ENCODE measurements at places on chromosomes 3 and 15. TPM values are rescaled to one million over a fixed set of nuclear protein-coding genes. Genes with fewer than 3 reads are reported as not detected.

Gene ST3GAL6
- total RNA-seq, result not detected

Gene PRSS50
- total RNA-seq, result not detected

Gene HIGD2B
- total RNA-seq, result 0.55 TPM

Gene MINAR1
- total RNA-seq, result 0.42 TPM

Gene TICRR
- 0.69 TPM for total RNA-seq

DNA sequence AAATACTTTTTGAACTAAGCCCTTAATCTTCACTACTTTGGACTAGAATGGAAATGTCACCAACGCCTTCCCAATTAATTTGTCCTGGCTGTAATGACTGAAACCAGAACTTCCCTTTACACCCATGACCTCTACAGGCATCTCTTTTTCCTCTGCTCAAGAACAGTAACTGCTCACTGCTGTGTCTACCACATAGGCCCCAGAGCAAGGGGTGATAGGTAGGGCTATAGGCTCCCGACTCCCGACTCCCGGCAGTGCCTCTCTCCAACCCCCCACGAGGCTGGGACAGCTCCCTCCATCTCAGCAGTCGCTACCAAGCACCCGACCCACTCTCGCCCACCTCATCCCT is 384 bp upstream of the LEKR1 start:
- no peak for DNase-seq

GRCh38 chr3:124126436-124127023 is 134.6 kb upstream of the ROPN1 start:
- DNase-seq, result no peak

DNA sequence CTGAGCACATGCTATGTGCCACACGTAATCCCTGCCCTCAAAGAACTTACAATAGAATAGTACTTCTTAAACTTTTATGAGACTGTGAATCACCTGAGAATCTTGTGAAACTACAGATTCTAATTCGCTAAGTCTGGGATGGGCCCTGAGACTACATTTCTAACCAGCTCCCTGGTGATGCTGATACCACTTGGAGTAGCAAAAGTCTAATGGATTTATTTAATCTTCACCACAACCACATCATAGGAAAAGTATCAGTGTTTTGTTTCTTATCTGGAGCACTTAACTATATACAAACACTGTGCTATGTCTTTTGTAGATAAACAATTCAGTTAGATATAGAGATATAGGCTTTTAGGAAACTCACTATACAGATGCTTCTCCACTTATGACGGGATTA is 23.8 kb upstream of the TCF12 start:
- no peak for DNase-seq

GRCh38 chr15:41821831-41822230 is 6.1 kb upstream of the JMJD7 start:
- no peak for DNase-seq

DNA sequence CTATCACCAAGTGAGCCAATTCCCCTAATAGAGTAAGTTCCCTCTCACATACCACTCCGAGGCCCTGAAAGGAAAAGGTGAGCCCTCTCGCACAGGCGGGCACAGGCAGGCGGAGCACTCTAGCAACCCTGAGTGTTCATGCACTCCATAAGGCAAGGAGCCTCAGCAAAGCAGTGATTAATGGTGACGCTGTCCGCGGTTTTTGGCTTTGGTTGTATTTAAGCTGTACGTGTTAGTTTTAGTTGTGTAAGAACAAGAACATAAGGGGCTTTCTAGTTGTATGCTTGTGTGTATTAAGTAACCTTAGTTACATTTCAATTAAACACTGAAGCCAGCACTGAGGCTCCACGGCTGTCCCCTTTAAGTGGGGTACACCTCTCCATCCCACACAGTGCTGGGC is 33.1 kb downstream of the KLHL25 start:
- DNase-seq, result no peak

DNA sequence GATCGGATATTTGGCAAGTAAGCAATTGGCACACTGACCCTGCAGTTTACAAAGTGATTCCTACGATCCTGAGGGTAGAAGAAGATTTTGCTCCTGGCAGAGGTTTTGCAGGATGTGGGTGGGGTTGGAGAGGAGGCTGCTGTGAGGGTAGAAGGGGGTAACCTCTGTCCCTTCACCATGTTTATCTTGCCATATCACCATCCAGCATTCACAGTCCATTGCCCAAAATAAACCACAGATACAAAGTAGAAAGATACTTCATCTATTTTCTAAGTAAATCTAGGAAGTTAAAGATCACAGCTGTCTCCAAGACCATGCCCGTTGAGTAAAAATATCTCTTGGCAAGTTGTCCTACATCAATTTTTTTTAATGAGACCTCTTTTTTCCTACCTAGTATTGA is 51.6 kb downstream of the LIPC start:
- DNase-seq, result no peak

DNA sequence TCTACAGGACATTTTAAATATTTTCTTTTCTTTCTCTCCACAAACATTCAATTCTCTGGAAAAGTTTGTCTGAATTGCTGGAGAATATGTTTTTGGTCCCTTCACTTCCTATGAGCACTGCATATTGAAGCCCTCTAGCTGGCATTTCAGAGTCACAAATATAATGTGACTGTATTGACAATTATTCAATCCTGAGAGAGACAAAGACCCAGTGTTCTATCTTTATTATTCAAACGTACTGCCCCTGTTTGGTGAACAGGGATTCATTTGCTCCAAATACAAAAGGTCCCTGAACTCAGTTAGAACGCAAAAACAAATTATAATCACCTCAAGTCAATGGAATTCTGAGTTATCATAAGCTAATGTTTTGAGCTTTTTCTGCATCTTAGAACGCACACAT is 173.1 kb upstream of the CDIN1 start:
- DNase-seq, result no peak

DNA sequence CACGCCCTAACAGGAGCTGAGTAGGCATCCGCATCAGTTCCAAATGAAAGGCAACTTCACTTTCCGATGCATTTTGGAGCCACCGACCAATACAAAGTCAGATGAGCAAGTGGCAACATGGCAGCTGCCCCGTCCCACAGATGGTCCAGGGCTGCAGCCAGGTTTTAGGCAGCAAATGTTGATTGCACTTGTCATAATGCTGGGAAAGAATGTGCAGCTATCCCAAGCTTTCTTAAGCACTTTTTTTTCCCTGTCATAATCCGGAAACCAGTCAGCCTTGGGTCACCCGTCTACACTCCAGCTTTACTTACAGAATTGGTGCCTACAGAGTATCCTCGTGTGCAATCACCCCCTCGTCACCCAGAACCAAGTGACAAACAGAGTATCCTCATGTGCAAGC is 147.7 kb downstream of the CHSY1 start:
- DNase-seq, result no peak

DNA sequence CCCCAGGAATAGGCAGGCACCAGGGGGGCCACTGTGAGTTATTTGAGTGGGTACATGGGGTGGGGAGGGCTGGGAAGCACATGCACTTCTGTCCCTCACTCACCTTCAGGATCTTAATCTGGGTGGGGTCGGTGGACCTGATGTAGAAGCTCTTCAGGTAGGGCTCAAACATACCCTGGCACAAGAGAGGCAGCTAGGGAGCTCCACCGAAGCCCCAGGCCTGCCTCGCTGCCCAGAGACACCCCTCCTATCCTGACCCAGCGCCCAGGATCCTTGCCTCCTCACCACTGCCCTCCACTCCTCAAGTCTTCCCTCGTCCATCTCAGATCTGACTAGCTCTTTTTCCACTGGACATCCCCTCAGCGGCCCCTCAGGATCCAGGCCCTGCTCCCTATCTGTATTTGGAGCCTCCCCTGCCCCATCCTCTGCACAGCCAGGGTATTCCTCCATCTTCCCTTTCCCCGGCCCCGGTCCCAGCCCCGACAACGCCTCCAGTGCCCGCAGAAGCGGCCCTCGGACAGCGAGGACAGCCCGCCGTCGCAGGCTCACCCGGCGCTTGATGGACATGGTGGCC is 30.0 kb downstream of the AP3B2 start:
- DNase-seq, result no peak

GRCh38 chr3:70298385-70298784 is 14.1 kb downstream of the MDFIC2 start:
- DNase-seq, result no peak

GRCh38 chr3:53089511-53089910 is 40.7 kb downstream of the RFT1 start:
- DNase-seq, result no peak

DNA sequence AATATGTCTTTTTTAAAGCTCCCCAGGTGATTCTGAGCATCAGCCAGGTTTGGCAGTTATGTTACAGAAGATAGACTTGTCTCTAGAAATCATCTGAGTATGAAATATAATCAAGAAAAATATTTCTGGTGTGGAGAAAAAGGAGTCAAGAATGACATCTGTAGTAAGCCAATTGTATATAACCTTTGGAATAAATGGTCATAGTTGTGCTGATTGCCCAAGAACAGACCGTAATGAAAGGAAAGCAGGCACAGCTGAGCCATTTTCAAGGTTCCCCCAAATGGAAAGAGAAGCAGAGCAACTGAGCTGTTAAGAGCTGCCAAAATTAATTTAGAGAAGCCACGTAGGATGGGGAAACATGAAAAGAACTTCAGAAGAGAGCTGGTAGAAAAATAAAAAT is 26.6 kb downstream of the GOLM2 start:
- DNase-seq, result no peak

- DNase-seq, result no peak
Measured at GRCh38 chr3:133745108-133745507, 1.1 kb upstream of the TF start.

DNA sequence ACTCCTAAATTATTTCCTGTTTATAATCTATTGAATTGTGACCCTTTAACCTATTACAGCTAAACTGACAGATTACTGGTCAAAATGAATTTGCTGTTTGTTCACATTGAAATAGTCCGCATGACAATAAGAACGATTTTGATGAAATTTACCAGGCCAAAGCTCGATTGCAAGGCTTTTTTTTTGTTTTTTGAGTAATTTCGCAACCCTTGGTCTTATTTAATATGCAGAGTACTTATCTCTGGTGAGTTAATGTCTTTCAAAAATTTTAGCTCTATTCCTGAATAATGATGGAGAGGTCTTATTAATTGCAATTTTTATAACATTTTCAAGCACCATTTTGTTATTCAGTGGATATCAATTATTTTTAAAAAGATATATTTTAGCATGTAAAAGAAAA is 362.4 kb downstream of the OTOL1 start:
- DNase-seq, result no peak

DNA sequence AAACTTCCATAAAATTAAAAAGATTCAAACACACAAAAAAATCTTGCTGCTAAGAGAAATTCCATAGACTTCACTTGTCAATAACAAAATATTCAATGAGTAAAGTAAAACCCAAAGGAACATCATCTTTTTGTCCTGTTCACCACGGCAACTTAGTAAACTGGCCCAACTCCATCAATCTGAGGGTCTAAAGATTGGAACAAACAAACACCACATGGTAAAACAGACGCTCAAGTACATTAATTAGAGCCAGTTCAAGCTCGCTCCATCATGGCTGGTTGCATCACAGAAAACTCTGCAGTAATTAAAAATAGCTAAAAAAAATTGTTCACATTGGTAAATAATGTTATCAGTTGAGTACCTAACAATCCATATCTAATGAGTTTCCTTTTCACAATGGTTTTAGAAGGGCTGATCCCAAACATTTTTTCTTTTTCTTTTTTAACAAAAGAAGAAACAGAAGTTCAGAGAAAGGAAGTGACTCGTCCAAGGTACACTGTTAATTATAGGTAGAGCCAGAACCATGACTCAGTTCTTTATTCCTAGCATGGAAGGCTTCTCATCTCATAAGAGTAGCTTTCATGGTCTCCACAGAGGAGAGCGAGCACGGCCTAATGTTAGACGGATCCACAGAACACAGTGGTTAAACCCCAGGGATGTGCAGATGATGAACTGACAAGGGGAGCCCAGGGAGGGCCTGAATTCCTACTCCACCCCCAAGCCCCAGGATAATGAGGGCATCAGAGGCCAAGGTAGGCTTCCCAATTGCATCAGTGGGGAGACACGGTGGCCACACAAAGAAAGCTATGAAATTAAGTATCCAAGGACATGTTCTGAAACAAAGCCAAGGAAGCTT is 79.2 kb upstream of the ARHGEF3 start:
- no peak for DNase-seq

DNA sequence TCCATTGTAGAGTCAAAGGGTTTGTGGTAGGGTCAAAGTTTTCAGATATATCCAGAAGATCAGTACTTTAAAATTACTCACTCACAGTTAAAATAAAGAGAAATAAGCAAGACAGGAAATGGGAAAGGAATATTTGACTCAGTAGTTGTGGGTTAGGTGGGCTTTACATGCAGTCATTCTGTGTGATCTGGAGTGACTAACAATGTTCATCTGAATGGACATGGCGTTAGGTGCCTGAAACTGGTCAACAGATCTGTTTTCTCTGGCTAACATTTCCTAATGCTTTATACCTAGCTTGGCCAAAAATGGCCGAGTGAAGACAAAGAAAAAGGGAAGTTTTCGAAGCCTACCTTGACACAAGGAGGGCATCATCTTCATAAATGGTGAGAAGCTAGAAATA is 133.4 kb upstream of the SATB1 start:
- DNase-seq, result no peak

GRCh38 chr15:92899948-92900730 is at the start of gene CHD2:
Gene CHD2, plus strand, starts transcription at chr15:92900324. Its CDS starts 914 bp downstream, at chr15:92901238.
- peak; percentile 66 for DNase-seq

DNA sequence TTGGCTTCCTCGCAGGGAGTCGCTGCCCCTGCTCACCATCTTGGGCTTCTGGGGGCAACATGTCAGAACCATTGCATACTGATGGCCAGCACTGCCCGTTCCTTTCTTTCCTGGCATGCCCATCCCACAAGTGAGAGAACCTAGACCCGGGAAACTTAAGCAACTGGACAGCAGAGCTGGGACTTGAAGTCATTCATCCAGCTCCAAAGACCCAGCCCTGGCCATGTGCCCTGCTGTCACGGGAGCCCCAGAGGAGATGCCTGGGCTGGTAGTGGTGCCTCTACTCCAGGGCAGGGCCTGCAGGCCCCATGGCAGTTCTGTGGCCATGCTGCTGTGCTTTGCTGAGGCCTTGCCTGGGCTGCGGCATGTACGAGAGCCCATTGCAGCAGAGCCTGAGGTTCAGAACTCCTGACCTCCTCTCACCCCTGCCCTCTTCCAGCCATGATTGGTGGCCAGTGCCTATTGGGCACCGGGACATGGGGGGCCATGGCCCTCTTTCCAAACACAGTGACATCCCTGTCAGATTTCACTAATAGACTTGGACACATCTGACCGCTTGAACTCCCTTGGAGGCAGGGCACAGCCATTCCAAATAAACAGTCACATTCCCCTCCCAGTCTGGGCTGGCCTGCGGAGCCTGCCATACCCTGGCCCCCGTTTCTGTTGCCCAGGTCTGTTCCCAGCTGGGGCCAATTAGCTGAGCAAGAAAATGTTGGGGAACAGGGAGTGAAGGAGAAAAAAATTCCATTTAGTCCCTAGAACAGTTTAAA is 115.9 kb downstream of the EEFSEC start:
- no peak for DNase-seq

All from activated B cell treated with CpG ODN at 0.5 μM for 24 hours (primary cell).